Esophagus squamous epithelium (tissue), 5 donors: ENCODE measurements at places on chromosomes 1 and 21.

GRCh38 chr1:18072066-18072465 is 35.5 kb upstream of the IGSF21 start:
- DNase-seq: no peak

GRCh38 chr1:51989582-51990477 is 670 bp downstream of the RAB3B start:
- no peak for DNase-seq

- DNase-seq: no peak
These were observed 63.6 kb upstream of the CTTNBP2NL start for GRCh38 chr1:112332176-112333150.

- DNase-seq: no peak
These were observed 374 bp downstream of the MAB21L3 start for GRCh38 chr1:116111524-116112021.

DNA sequence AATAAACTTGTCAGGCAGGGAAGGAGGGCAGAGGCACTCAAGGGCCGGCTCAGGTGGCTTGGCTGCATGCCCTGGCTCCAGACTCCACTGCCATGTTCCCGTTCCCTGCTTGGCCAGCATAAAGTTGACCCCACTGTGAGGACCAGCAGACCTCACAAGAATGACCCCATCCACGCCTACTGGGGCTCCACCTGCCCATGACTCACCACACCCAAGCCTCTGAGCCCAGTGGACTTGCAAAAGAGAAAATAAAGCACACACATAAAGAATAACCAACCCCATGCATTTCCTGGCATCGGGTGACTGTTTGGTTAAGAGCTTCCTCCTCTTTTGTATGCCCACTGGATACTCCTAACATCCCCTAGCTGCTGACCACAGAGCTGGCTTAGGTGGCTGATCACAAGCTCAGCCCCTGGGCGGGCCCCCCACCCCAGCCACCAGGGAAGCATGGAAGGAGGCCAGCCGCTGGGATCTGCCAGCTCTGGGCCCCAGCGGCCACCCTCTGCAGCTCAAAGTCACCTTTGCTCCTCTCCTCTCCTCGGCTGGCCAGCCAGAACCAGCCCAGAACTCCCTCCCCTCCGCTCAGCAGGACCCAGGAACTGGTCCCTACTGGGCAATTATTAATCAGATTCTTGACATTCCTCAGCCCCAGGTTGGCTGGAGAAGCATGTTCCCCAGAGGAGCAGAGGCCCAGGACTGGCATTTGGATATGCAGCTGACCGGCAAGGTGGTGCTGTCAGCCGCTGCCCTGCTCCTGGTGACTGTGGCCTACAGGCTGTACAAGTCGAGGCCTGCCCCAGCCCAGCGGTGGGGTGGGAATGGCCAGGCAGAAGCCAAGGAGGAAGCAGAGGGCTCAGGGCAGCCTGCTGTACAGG is at the start of gene KLHDC7A:
Gene KLHDC7A (plus strand): TSS at position 616 of the 875 bp plus-strand sequence. CDS start 52 bp downstream, at position 668.
- no peak for DNase-seq

DNA sequence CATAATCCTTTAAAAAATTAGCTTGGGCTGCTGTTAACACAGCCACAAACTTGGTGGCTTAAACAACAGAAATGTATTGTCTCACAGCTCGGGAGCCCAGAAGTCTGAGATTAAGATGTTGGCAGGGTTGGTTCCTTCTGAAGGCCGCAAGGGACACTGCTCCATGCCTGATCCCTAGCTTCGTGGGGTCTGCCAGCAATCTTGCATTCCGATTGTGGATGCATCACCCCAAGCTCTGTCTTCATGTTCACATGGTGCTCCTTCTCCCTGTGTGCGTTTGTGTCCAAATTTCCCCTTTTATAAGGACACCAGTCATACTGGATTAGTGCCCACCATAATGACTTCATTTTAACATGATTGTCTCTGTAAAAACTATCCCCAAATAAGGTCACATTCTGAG is 5.0 kb upstream of the HHIPL2 start:
- DNase-seq: no peak

- no peak for DNase-seq
These were observed 159.4 kb upstream of the UBE2U start for GRCh38 chr1:64043976-64044375.

DNA sequence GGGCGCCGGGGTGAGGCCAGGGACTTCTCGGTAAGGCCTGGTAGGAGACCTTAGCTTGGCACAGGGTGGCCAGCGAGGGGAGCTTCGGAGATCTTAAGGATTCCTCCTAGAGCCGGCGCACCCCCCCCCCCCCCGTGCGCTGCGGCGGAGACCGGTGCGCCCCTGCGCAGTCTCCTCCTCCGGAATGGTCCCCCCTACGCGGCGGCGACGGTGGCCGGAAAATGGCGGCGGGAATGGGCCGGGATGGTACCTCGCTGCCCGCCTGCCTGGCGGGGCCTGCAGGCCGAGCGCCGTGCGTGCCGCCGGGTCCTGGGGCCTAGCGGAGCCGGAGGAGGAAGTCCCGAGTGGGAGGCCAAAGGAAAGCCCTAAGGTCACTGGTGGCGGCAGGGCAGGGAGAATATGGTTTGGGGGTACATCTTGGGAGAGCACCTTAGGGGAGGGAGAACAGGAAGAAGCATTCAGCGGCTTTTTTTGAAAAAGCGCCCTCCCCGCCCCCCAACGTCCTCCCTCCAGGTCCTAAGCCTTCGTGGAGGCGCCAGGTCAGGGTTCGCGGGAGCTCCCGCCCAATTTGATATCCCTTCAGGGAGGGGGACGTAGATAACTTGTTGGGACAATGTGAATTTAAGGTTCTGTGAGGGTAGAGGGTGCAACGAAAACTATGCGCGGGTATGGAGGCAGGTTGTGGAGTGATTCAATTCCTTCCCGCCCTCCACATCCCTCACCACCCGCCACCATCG is 429 bp downstream of the SRRM1 start:
- DNase-seq: no peak

GRCh38 chr1:206442101-206442500 is 28.2 kb upstream of the IKBKE start:
- DNase-seq: no peak

DNA sequence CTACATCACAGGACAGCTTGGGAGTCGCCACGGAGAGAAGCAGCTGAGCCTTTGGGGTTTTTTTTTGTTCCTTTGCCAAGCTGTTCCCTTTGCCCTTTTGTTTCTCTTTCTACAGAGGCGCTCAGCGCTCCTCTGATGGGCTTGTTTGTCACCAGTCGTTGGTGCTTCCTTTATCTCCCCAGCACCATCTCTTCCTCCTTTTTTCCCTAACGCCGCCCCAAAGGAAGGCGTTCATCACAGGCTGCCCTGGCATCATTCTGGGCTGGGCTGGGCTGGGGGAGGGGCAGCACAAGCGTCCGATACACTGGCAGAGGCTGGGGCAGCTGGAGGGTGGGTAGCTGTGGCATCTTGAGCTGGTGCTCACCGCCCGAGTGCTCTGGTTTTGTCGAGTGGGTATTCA is 10.5 kb downstream of the IGSF21 start:
- no peak for DNase-seq

- no peak for DNase-seq
These were observed 124.7 kb upstream of the C1orf21 start for GRCh38 chr1:184262109-184262508.

- DNase-seq: no peak
These were observed 101.6 kb downstream of the ZMYM4 start for GRCh38 chr1:35369922-35370671.

- no peak for DNase-seq
These were observed 30.7 kb downstream of the GNG12 start for GRCh38 chr1:67802565-67802964.

DNA sequence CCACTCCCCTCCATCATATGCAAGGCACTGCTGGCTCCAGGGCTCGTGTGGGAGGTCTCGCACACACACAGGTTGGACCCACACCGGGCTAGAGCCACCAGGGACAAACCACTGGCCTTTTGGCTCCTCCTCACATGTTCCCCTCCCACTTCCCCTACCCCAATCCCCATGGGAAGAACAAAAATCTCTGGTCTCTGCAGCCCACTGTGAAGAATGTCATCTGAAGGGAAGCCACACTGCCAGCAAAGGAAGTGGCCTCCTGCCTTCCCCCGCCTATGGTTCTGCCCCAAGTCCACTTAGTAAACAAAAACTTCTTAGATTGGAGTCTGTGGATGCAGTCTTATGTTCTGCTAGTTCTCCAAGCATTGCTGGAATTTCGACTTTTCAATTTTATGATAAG is 24.2 kb downstream of the OLFML3 start:
- DNase-seq: no peak

- DNase-seq: no peak
These were observed 181.3 kb downstream of the KCTD3 start for GRCh38 chr1:215748431-215748830.

DNA sequence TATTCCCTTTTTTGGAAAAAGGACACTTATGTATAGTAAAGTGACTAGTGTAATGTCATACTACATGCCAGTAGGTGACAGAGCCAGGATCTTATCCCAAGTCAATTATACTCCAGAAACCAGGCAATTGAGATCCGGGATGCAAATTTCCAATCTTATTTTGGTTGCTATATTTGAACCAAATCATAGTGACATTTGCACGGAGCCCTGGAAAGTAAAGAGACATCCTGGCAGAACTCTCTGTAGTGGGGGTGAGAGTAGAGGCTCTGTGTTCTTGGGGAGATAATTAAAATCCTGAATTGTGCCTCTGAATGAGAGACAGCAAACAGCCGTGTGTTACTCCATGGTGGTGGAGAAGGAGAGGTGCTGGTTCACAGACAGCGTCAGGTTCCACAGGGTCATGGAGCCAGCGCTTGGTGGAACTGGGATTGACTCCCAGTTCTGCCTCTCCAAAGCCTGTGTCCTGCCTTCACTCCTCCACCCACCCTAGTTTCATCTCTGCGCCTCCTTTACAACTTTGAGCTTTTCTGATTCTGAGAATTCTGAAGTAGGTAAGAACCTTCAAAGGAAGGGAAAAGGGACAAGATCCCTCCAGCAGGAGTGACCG is 432.3 kb downstream of the PTPRU start:
- no peak for DNase-seq

GRCh38 chr1:21773585-21773984 is 9.4 kb downstream of the USP48 start:
- DNase-seq: no peak

- DNase-seq: no peak
These were observed 34.7 kb downstream of the USH2A start for GRCh38 chr1:216388558-216388957.

- DNase-seq: no peak
These were observed 859 bp upstream of the LRRC8B start for GRCh38 chr1:89523572-89524368.
